Cerebellar nuclear complex (tissue), 1 donor: ENCODE measurements at places on chromosomes 11 and 22.

GRCh38 chr11:44759743-44760476 is 33.1 kb downstream of the TSPAN18 start:
- no peak for DNase-seq

GRCh38 chr11:47289856-47290255 is 19.9 kb downstream of the MADD start:
- no peak for DNase-seq

- no peak for DNase-seq
Observed at GRCh38 chr22:32448980-32449379, 15.3 kb downstream of the BPIFC start.

DNA sequence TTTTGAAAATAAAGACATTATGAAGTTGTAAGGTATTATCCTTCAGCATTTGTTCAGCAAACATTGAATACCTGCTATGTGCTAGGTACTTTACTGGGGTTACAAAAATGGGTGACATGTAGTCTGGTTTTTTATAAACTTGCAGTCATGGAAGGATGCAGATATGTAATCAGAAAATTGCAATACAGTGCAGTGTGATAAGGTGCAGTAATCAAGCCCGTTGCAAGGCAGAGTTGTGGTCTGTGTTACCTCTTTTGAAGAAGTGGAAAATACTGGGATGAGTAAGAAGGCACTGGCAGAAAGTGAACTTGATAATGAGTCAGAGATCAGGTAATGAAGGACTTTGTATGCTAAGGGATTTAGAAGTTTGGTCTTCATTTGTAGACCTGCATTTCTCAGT is 8.1 kb downstream of the FBXO7 start:
- DNase-seq: no peak

DNA sequence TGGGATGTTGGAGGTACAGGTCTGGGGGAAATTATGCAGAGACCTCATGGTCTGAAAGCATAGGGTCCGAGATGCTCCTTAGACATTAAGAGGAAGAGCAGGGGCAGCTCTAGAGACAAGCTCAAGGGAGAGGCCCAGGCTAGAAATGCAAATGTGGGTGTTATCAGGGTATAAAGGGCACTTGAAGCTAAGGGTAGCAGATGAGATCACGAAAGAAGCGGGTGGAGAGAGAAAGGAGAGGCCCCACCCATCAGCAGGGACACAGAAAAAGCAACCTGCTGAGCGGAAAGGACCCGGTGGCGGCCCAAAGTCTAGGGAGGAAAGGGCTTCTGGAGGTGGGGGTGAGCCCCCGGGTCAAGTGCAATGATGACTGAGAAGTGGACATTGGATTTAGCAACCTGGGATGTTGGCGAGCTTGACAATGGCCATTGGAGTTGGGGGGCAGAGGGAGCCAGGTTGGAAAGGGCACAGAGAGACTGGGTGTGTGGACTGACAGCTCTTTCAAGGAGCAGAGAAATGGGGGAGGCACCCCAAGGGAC is 8.9 kb downstream of the TMPRSS6 start:
- DNase-seq: no peak

DNA sequence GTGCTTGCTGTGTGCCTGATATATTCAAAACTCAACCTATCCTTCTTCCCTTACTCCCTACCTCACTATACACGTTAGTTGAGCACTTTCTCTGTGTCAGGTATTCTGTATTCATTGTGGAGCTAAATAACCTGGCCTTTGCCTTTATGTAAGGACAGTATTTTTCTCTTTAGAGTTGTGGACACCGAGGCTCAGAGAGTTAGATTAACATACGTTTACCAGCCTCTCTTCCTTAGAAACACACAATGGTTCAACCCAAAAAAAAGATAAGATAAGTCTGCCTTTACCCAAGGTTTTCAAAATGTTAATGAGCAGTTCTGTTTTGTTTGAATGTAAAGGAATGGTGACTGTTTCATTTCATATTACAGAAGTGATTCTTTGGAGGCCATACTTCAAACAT is 45.0 kb downstream of the CBL start:
- DNase-seq: no peak

- no peak for DNase-seq
Observed at GRCh38 chr11:73225001-73225686, 7.1 kb downstream of the P2RY2 start.

GRCh38 chr22:46823654-46824053 is 61.2 kb downstream of the TBC1D22A start:
- no peak for DNase-seq

DNA sequence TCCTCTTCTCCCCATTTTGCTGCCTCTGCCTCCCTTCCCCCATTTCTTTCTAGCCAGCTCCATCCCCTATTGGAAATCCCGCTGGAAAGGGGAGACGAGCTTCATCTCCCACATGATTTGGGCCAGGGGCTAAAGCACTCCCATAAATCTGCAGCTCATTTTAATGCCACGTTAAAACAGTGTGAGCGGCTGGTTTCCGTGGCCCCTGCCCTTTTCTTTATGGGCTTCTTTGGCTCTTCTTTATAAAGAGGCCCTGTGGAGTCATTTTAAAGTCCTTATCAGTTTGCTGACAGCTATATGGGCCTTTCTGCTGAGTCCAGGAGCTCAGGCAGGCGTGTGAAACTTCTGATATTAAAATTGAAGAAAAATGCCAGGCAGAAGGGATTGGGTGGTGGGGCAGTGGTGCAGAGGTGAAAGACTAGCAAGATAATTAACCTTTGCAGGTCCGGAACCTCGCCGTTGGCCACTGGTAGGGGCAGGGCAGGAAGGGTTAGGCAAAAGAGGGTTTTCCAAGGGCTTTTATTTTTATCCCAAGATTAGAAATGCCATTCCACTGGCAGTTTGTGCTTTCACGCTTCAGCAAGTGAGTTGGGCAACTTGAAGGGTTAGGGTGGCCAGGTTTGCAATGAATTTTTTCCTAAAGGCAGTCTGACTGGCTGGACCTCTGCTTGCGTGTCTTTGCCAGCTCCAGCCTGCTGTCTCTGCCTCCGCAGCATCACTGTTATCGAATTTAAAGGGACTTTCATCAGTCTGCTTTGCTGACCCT is 44.3 kb downstream of the EXT2 start:
- no peak for DNase-seq

- no peak for DNase-seq
Observed at GRCh38 chr11:75402002-75402773, 2.9 kb downstream of the RPS3 start.

DNA sequence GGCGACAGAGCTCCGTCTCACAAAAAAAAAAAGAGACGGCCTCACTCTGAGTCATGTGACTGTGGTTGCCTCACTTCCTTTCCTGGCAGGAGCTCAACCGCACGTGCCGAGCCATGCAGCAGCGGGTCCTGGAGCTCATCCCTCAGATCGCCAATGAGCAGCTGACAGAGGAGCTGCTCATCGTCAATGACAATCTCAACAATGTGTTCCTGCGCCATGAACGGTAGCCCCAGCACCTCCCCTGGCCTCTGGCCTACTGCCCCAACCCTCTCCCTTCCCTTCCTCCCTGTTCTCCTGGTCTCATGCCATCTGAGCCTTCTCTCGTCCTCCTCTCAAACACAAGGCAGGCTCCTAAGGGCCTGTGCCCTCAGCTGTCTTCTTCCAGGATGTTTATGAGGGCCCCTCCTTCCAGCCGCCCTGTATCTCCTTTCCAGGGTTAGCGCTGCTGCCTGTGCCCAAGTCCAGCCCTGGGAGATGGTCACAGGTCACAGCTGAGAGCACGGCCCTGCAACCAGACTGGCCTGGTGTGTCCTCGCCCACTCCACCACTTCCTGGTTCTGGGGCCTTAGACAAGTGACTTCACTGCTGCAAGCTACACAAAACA is 30.7 kb downstream of the TOM1 start:
- DNase-seq: no peak

DNA sequence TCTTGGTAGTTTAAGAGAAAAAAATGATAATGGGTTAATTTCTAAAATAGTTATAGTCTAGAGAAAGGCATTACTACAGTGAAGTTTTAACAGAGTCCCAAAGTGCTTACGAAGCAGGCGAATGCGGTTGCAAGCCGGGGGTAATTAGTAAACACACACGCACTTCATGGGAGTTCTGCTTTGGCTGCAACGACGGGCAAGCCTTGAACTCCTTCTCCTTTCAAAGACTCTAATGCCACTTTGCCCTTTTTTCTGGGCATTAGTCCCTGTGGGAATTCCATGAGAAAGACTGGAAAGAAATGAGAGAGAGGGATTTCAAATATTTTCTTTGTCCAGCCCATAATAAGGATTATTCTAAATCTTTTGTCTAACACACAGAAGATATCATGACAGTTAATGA is 66.1 kb downstream of the TENM4 start:
- DNase-seq: no peak

DNA sequence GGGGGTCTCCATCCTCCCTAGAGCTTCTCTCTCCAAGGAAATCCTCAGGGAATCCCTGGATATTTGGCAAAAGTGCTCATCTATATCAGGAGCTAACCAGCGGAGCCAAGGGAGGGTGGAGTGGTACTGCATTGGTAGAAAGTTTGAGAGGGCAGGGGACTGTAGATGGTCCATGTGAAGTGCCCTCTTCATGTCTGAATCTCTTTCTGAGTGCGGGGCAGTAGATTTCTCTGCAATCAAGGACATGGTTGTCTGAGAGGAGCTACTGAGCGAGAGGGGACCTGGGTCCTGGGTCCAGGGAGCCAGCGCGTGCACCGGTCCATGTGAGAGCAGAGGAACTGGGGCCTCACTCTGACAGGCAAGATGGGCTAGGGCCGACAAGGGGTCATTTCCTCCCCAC is 701 bp downstream of the DIXDC1 start:
- DNase-seq: no peak

GRCh38 chr22:17842386-17842785 is 68.1 kb upstream of the BID start:
- DNase-seq: no peak

- DNase-seq: no peak
Observed at GRCh38 chr11:94806419-94806818, 38.3 kb downstream of the AMOTL1 start.

- DNase-seq: no peak
Observed at GRCh38 chr11:1892116-1892515, 421 bp upstream of the PRR33 start.

DNA sequence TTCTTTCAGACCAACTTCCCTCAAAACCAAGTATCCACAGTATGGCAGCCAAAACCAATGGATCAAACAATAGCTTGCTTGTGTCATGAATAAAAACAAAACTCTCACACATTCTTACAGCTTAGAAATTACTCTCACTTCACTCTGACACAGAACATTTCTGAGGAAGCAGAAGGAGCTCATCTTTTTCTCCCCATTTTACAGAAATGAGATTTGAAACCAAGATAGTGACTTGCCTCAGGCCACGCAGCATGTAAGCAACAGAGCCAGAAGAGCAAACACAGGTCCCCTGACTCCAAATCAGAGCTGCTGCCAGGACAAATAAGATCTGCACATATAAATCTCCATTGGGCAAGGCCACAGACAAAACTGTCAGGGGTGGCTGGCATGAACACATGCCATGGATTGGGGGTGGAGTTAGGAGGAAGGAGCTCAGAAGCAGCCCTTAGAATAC is 64.8 kb downstream of the RAB30 start:
- DNase-seq: no peak

DNA sequence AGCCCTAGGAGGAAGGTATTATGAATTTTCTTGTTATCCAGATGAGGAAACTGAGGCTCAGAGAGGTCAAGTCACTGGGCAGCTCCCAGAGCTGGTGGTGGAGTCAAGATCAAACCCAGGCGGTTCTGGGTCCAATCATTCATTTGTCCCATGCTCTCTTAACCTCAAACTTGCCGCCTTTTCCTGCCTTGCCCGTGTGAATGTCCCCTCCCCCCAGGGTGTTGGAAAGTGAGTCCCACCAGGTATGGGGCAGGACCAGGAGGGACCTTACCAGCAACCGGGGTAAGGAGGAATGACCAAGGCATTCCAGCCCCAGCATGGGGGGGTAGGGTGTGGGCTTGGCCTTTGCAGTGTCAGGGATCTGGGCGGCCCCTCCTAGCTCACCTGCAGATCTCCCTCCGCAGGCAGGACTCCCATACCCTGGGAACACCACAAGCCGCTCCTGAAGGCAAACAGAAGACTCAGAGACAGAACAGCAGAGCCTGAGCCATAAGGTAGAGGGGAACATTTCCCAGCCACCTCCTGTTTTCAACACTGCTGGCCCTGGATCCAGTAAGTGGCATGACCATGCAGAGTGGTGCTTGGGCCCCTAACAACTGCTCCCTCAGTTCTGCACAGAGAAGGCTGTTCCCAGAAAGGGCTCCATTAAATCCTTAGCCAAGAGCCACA is 41.2 kb upstream of the SYT7 start:
- DNase-seq: no peak

- no peak for DNase-seq
Observed at GRCh38 chr11:74970852-74971395, 17.8 kb upstream of the NEU3 start.

- no peak for DNase-seq
Observed at GRCh38 chr11:57379732-57380131, 1.2 kb downstream of the PRG3 start.

DNA sequence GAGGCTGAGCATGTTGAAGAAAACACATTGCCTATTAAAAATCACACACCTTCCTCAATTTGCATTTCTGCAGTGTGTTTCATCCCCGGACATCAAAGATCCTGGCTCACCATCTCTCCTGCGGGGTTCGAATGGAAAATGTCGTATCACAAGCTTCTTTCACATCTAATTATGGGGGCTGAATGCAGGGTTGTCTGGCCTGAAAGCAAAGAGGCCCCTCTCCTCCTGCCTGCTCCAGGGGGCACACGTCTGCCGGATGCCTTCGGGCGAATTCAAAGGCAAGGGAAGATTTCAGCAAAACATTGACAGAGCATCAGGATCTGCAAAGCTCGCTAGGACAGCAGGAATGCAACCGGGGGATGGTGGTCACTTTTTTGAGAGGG is 1447.7 kb downstream of the TBC1D22A start:
- DNase-seq: no peak

GRCh38 chr11:122920579-122920978 is 38.0 kb downstream of the JHY start:
- no peak for DNase-seq

DNA sequence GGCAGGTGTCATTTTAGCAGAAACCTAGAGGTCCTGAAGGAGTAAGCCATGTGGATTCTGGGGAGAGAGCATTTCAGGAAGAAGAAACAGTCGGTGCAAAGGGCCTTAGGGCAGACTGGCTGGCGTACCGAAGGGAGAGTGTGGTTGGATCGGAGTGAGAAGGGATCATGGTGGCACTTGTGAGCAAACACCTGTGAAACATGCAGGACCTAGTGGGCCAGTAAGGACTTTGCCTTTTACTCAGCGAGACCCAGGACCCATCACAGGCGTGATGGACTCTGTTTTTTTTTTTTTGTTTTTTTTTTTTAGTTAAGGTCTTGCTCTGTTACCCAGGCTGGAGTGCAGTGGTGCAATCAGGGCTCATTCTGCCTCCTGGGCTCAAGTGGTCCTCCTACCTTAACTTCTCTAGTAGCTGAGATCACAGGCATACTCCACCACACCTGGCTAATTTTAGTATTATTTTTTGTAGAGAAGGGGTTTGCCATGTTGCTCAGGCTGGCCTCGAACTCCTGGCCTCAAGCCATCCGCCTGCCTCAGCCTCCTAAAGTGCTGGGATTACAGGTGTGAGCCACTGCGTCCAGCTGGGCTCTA is 3.5 kb upstream of the TSGA10IP start:
- no peak for DNase-seq

DNA sequence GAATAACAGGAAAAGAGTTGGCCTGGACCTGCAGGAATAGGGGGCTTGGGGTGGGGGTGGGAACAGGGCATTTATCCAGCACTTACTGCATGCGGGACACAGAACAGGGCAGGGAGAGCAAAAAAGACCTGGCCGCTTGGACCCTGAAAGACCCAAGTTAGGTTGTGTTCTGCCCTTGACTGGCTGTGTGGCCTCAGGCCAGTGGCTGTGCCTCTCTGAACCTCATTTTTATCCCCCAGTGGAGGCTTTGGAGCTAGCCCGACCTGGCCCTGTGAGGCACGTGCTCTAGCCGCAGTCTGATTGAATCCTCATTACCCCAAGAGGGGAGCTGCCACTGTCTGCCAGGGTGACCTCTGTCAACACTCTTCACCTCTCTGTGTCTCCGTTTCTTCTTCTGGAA is 68.7 kb downstream of the MN1 start:
- no peak for DNase-seq
